ENCODE measurements at places on chromosomes 6 and 20.

- no peak for DNase-seq
These were observed 1.4 kb downstream of the B3GALT4 start for GRCh38 chr6:33278392-33278741.

- DNase-seq, result no peak
These were observed 22.3 kb upstream of the APMAP start for GRCh38 chr20:25014816-25015215.

DNA sequence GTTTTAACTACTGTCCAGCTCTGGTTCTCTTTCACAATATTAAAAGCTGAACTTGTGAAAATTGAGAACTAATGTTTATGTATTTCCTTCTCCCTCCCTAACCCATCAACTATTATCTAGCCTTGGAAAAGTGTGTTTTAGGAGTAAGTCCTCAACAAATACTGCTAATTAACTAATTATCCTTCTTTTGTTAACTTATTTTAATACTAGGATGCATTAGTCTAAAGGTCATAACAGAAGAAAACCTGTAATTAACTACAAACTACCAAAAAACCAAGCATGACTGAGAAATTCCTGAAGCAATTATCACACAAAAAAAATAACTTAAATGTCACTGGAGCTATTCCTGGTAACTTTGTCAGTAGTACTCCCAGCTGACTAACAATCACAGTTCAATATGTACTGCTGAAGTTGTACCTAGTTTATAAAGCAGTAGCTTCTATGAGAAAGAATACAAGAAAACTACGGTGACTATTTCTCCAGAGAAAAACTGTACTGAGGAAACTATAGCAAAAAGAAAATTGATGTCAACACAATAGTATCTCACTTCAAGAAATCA is 301.9 kb downstream of the LAMA2 start:
- DNase-seq, result no peak

DNA sequence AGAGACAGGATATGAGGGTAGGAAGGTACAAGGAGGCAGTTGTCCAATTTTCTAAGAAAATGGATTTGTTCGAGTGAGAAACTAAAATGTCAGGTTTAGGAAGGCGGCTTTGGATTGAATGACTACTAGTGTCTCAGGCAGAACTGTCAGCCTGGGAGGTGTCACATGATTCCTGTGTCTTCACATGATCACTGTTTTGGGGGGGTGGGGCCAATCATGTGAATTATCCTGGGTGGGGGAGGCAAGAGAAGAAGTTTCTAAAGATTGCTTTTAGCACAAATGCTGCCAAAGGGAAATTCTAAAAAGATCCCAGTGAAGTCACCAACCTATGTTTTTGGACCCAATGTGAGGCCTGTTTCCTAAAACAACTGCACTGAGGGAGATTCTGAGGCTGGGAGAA is 2.3 kb downstream of the SIRPA start:
- DNase-seq, result no peak

DNA sequence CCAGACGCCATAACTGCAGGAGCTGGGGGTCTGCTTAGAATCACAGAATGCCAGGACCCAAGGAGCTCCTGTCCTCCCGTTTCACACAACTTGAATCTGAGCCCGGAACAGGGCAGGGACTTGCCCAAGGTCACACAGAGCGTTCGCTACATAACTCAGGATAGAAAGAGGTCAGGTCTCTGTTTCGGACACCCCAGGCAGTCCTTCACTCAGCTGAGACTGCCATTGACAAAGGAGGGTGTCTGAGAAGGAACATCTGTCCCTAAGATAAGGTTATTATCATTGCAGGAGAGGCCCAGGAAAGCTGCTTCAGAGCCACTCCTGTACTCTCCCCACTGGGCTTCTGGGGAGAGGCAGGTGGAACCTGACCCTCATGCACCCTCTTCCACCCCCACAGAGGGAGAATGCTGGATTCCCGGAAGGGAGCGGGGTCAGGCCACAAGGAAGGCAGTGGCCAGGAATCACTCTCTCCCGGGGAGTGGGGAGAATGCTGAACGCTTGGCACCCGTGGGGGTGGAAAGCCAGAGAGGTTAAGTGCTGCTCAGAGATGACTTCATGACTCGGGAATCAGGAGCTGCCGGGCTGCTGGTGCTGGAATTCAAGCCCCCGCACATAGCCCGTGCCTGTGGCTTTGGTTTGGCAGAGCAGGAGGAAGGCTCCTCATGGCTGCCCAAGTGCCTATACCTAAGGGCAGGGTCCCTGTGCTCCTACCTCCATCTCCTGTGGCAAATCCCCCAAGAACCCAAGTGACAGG is 10.7 kb downstream of the SDC4 start:
- DNase-seq, result no peak

GRCh38 chr6:44737829-44738528 is 350.5 kb downstream of the CDC5L start:
- DNase-seq, result no peak

DNA sequence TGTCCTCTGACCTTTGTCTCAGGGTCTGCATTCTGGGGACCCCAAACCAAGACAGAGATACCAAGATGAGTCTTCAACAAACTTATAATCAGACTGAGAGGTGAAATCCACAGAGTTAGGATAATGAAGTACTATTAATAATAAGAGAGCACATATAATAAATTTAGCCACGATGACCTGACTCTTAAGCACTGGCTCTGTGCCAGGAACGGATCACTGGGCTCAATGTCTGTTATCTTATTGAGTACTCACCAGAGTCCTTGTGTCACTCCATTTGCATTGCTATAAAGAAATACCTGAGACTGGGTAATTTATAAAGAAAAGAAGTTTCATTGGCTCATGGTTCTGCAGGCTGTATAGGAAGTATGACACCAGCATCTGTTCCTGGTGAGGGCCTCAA is 18.9 kb upstream of the ITPR3 start:
- DNase-seq, result no peak

GRCh38 chr20:48153523-48153922 is 368.2 kb upstream of the SULF2 start:
- DNase-seq, result no peak

- DNase-seq, result no peak
These were observed 375.7 kb upstream of the POU3F2 start for GRCh38 chr6:98458708-98459107.

DNA sequence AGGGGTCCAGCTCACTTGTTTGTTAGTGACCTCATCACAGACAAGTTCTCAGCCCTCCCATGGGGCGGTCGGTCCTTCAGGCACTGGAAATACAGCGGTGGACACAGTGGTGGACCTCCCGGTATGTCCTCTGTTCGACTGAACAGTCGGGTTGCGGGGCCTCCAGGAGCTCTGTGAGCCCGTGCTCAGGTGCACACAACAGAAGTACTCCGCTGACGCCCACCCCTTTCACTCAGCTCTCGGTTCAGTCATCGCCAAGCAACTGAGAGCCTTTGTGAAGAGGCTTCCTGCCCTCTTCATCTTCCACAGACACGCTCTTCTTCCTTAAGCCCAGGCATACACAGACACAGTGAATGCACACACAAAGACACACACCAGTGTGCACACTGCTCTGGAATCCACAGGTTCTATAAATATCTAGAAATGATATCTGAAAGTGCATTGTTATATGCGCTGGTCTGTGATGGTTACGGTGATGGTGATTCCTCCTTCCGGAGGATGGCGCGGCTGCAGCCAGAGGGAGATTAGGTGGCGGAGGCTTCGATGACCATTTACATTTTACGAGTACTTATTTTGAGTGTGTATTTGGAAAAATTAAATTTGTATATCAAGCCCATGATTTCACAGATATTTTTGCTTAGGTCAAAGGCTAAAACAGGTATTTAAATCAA is 46.8 kb upstream of the BHLHE23 start:
- no peak for DNase-seq

GRCh38 chr6:66814156-66814555 is 1107.1 kb upstream of the EYS start:
- no peak for DNase-seq
